NCI-H2081 treated with DMSO at 0.1 percent for 48 hours (cell line): ENCODE measurements at places on chromosomes 7 and 10.
A peak's percentile ranks its signal among the peaks of the same experiment; 100 is the strongest.

- no peak for DNase-seq
These were observed 152.1 kb downstream of the OAT start for GRCh38 chr10:124266468-124267230.

- DNase-seq, result peak; percentile 100
These were observed 297.1 kb upstream of the NFE2L3 start for GRCh38 chr7:25854608-25855497.

- DNase-seq, result no peak
These were observed 303.8 kb upstream of the LRRTM3 start for GRCh38 chr10:66622050-66622449.

DNA sequence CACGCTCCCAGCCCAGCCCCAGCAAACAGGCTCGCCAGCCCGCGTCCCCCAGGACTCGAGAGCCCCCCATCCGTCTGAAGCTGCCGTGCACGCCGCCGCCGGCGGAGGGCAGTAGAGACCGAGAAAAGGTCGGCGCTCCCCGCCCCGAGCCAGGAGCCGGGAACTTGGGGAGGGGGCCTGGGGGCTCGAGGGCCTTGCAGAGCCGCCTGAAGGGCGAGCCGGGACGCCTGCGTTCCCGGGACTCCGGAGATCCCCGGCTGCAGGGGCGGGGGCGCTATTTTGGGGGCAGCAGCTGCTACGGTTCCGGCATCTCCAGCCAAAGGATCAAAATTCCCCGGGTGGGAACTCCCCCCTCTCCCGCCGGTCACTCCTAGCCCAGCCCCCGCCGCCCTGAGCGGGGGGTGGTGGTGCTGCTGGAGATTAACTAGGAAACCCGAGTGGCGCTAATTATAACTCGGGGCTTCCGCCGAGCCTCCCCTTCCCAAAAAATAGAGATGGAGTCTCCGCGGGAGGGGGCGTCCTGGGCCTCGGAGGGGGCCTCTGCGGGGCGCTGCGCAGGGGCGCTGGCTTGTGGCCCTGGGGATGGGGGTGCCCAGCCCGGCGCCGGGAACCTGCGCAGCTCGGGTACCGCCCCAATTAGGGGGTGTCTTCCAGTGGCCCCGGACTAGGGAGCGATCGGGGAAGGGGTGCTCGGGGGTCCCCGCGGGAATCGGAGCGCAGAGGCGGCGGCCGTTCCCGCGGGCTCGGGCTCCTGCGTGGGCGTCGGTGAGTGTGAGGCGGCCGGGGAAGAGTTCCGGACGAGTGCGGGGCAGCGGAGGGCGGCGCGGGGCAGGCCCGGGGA is 608 bp downstream of the ACHE start:
- DNase-seq, result no peak

DNA sequence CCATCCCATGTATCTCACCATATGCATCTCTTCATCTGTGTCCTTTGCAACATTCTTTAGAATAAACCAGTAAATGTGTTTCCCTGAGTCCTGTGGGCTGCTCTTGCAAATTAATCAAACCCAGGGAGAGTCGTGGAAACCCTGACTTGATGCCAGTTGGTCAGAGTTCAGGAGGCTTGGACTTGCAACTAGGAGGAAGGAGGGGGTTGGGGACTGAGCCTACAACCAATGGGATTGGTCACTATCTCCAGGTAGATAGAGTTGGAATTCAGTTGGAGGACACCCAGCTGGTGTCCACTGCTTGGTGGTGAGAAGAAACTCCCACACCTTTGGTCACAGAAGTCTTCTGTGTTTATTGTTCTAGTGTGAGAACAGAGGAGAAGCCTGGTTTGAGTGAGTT is 38.3 kb upstream of the PRKCQ start:
- DNase-seq, result no peak

DNA sequence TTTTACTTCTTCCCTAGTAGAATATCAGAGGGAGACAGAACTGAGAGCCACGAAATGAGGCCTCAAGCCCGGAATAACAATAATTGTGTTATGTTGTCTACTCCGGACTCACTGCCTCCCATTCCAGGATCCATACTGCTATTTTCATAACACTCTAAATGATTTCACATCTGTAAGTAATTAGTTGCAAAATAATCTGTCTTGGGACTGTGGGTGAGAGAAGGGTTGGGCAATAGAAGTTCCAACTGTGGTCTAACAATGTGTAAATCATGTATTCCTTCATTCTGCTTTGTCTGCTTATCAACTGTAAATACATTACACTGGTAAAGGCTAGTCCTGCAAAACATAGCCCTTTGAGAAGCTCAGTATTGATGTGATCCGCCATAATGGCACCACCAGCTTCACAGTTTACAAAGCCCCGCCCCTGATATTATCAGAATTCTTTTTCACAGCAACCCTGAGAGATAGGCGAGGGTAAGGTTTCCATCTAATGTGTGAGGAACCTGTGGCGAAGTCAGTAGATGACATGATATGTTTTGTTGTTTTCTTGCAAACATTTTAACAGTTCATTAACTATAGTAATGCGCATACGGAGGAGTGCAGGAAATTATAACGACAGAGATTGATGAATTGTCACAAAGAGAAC is 265.7 kb upstream of the BMPER start:
- DNase-seq, result no peak

- no peak for DNase-seq
These were observed 121.0 kb downstream of the HIP1 start for GRCh38 chr7:75617634-75618234.

- no peak for DNase-seq
These were observed 1.7 kb upstream of the EGR2 start for GRCh38 chr10:62817766-62818425.

DNA sequence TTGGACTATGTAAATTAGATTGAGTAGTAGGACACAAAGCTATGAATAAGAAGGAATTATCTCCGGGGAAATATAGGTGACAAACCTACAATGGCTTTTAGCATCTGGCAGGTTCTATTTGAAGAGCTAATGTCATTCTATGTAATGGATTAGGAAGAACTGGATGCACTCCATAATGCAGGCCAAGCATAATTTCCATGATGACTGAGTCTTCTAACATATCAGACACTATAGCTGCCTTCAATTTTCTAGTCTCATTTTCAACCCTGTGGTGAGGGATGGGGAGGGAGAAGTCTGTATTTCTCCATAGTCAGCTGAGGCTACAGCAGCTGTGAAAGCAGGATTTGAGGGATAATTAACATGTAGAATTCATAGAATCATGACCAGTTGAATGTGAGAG is 390.4 kb upstream of the LRRTM3 start:
- peak; percentile 95 for DNase-seq

DNA sequence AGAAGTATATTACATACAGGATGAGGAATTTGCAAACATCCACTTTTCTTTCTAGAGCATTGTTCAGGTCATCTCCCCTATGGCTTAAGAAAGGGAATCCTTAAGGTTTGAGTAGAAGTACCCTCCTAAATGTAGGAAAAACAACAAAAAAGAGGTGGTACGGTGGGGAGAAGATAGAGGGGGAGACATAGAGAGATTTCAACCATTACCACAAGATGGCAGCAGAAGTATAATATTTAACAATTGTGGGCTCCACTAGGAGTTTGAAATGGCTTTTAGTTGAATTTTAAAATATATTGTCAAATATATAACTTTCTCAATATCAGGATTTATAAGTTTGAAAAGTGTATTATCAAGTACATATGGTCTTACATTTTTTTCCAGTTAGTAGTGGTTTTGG is 72.7 kb upstream of the PRKG1 start:
- no peak for DNase-seq

DNA sequence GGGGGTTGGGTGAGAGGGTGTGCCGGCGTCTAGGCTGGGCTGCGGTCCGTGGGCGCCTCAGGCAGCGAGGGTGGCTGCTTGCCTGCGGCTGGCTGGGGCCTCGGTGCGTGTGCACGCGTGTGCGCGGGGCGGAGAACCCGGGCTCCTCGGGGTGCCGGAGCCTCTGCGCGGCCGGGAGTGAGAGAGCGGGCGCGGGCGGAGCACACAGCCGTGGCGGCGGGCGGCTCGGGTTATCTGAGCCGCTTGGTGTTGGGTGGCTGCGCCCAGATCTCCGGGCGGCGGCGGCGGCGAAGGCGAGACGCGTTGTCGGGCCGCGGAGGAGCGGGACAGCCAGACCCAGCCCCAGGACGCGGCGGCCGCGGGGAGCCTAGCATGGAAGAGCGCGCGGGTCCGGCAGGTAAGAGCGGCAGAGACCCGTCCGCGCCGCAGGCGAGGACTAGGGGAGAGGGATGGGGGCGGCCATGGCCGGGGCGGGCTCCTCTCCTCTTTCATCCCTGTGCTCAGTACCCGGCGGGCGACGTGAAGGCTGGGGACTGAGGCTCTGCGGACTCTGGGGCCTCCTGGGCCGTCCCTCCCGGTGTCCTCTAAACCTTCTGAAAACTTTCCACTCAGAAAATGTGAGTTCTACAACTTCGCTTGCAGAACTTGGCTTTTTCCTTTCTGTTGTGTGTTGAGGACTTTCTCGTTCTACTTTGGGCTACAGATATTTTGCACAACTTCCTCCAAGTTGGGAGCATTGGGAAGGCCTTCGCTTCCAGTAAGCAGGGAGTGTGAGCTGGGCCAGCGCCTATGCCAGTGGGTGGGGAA is 9.8 kb upstream of the PAX2 start:
- no peak for DNase-seq

DNA sequence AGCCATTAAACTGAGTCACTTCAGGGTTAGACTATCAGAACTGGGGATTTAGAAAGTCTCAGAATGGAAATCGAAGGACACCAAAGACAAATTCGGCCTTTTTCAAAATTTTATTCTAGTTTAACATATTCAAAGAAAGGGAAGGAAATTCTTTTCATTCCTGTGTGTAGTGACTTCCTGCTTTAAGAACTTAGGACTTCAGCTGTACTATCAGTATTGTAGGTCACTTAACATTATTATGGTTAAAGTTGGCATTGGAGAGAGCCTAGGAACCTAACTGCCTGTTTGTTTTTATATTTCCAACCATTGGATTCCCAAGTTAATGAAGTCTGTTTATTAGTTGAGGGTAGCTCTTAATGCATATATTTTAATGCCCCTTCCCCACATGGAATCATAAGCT is 63.7 kb downstream of the PTEN start:
- no peak for DNase-seq

DNA sequence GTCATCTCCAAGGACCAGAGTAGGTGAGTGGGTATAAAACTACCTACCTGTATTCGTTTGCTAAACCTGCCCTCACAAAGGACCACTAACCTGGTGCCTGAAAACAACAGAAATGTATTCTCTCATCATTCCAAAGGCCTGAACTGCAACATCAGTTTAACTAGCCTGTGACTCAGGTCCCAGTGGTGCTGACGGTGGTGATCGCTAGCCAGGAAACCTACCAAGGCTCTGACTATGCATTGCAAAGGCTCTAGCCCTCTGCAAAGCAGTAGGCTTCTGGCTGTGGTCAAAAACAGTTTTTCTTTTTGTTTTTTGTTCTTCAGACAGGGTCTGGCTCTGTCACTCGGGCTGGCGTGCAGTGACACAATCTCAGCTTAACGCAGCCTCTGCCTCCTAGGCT is 107.5 kb downstream of the NPTX2 start:
- no peak for DNase-seq

DNA sequence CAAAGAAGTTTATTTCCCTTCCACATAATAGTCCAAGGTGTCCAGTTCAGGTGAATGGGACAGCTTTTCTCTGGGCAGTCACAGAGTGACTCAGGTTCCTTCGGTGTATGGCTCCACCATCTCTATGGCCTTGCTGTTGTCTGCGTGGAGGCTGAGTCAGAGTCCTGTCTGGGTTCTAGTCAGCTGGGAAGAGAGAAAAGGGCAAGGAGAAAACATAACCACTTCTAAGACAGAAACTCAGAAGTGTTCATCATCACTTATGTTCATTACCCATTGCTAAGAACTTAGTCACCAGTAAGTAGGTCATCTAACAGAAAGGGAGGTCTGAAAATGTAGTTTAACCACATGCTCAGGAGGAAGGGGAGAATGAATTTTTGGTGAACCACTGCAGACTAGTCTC is 32.4 kb upstream of the CCDC7 start:
- DNase-seq, result no peak

DNA sequence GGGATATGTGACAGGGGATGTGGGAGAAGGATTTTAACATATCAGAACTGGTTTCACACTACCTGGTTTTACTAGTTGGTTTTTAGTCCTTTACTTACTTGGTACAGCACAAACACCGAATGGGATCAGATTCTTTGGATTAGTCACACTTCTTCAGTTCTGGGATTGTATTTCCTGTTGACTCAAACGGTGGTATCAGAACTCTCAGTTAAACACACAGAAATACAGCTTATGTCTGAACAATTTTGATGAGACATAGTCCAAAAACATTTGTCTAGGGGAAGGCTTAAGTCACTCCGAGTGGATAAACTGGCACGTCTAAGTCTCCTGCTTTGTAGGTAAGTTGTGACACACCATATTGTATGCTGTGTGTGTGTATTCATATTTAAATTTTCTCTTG is 480.5 kb downstream of the PHTF2 start:
- no peak for DNase-seq

GRCh38 chr10:59991661-59992060 is 85.3 kb upstream of the CCDC6 start:
- DNase-seq, result no peak

- DNase-seq, result no peak
These were observed 1.7 kb upstream of the FGFR2 start for GRCh38 chr10:121599947-121600346.

- no peak for DNase-seq
These were observed 970.2 kb downstream of the SORCS3 start for GRCh38 chr10:105611244-105611798.

DNA sequence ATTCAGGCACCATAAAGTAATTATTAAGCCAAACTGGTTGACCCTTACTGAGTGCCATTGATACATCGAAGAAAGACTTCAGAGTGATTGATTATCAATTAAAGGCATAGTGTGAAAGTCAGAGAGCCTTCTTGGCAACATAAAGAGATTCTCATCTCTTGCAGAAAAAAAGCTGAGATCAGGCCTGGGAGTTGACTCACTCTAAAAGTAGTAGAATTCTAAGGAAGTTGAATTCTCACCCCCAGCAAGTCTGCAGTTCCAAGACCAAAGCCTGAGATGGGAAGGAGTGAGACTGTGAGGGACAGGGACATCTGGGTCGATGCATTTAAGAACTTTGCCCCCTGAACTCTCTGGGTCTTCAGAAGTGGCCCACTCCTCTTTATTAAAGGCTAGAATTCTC is 21.6 kb upstream of the ERCC6 start:
- DNase-seq, result no peak

- DNase-seq, result no peak
These were observed 19.9 kb upstream of the HSPB1 start for GRCh38 chr7:76282344-76283253.

DNA sequence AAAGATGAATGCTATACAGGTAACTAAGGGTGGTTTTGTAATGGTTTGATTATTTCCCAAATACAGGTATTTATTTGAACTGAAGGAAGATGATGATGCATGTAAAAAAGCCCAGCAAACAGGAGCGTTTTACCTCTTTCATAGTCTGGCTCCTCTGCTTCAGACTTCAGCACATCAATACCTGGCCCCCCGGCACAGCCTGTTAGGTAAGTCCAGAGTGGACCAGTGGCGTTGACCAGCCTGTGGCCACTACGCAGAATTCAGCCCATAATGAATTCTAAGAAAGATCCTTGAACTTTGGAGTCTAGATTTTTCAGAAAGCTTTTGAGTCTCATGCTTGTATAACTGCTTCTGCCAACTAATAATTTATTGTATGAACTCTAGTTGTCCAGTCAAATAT is 9.7 kb downstream of the NUDT13 start:
- DNase-seq, result no peak
